ENCODE measurements at places on chromosomes 3 and 15. TPM values are rescaled to one million over a fixed set of nuclear protein-coding genes. Genes with fewer than 3 reads are reported as not detected.

METTL6 gene
- 18.9 TPM for total RNA-seq

PSTPIP1 gene
- total RNA-seq, result not detected

SLC22A13 gene
- 0.63 TPM for total RNA-seq

CAND2 gene
- not detected for total RNA-seq

NR2F2 gene
- total RNA-seq, result 134 TPM

HHLA2 gene
- 0.91 TPM for total RNA-seq

CYP8B1 gene
- not detected for total RNA-seq

ACKR4 gene
- not detected for total RNA-seq

GOLGA8Q gene
- not detected for total RNA-seq

ZNF770 gene
- total RNA-seq, result 31.4 TPM

RHOV gene
- 3.2 TPM for total RNA-seq

RNU6-1 gene
- not detected for total RNA-seq

EXD1 gene
- not detected for total RNA-seq

Measured in Caco-2 (cell line).